ENCODE measurements at places on chromosomes 16 and 17.

- DNase-seq: no peak
These were observed 36.4 kb downstream of the EFCAB5 start for GRCh38 chr17:29977836-29978235.

DNA sequence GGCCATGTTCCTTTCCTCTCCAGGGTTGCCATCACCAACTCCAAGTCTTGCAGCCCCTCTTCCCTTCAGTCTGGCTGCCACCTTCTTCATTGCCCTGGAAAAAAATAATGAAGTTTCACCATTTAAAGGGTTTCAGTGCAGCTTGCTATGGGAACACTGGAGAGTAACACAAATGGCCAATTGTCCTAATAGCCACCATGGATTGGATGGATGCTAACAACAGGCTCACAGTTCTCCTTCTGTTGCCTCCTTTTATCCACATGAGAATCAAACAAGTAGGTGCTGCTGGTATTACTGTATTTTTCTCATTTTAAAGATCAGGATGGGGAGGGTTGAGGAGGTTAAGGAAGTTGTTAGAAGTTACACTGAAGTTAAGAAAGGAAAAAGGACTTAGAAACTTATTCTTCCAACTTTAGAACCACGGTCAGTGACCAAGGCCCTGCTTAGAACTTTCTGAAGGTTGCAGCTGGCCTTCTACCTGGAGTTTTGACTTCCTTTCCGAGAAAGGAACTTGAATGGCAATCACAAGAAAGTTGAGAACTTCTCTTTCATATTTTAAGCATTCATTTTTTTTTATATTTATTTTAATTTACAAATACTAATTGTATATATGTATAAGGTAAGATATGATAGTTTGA is 198.0 kb upstream of the MAF start:
- no peak for DNase-seq

DNA sequence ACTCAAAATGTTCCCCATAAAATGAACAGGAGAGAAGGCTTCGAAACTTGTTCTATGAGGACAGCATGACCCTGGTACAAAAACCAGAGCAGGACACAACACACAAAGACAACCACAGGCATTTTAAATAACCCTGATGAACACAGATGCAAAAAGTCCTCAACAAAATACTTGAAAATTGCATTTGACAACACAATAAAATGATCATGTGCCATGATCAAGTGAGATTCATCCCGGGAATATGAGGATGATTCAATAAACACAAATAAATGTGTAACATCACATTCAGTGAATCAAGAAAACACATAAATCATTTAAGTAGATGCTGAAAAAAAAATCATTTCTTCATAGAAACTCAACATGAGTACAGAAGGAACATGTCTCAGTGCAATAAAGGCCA is 208.4 kb upstream of the WSB1 start:
- DNase-seq: no peak

DNA sequence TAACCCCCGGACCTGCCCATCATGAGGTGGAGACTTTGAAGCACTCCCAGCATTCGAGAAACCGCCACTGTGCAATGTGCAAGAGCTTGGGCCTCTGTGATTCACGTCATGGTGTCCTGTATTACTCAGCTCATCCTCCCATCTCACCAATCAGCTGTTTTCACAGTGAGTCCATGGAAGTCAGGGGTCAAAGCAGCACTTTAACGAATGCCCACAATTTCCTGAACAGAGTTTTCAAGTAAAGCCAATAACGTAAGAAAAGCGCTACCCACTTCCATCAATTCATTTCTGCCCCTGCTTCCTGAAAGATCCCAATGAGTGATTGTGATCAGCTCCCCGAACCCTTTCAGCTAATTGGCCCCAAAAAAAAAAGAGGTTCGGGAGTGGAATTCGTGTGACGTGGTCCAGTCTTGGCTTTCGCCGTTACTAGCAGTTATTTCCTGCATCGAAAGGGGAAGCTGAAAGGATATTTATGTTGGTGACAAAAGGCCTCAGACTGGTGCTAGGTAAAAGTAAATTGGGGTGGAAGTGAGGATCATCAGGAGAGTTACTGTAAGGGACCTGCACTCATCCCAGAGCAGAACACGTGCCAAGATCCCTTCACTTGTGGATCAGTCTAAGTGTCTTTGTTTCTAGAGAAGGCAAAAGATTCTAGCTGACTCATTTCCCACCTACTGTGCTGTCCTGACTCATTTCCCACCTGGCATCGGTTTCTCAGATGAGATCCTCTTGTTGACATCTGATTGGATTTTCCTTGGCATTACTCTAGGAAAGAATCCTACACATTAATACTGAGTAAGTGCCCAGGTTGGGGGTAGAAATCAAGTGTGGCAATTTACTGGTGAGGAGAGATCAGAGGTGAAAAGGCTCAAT is 136.7 kb upstream of the NUDT7 start:
- no peak for DNase-seq

- no peak for DNase-seq
These were observed 1.3 kb downstream of the PLK1 start for GRCh38 chr16:23679986-23680336.

GRCh38 chr17:75344666-75345065 is 55.4 kb upstream of the SLC25A19 start:
- no peak for DNase-seq

GRCh38 chr17:48745381-48746275 is 17.1 kb upstream of the HOXB13 start:
- no peak for DNase-seq

DNA sequence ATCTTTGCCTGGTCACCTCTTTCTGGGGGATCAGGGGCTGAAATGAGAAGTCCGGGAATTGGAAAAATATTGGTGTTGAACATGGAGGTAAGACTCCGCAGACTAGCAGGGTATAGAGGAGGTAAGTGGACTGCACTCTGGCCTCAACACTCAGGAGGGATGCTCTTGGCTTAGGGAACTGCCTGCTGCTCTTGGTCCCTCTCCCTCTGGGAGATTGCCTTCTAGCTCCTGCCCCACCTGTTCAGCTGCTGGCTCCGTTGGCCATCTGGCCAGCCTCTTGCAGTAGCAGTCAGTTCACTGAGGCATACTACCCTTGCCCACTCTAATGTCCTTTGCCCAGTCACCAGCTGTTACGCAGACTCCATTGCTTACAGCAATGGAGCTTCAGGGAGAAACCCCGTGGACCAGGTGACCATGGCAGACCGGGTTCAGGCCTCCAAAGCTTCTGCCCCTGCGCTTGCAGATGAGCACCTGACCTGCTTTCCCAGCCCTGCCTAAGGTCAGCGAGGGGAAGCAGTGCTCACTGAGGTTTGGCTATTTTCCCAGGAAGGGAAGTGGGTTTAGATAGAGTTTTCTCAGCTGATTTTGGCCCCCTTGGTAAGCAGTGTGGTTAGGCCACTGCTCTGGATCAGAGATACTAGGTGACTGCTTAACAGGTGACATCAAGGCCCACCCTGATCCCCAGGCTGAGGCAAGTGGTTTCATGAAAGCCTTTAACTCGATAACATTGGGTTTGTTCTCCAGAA is 11.9 kb downstream of the CDK5RAP3 start:
- DNase-seq: no peak

DNA sequence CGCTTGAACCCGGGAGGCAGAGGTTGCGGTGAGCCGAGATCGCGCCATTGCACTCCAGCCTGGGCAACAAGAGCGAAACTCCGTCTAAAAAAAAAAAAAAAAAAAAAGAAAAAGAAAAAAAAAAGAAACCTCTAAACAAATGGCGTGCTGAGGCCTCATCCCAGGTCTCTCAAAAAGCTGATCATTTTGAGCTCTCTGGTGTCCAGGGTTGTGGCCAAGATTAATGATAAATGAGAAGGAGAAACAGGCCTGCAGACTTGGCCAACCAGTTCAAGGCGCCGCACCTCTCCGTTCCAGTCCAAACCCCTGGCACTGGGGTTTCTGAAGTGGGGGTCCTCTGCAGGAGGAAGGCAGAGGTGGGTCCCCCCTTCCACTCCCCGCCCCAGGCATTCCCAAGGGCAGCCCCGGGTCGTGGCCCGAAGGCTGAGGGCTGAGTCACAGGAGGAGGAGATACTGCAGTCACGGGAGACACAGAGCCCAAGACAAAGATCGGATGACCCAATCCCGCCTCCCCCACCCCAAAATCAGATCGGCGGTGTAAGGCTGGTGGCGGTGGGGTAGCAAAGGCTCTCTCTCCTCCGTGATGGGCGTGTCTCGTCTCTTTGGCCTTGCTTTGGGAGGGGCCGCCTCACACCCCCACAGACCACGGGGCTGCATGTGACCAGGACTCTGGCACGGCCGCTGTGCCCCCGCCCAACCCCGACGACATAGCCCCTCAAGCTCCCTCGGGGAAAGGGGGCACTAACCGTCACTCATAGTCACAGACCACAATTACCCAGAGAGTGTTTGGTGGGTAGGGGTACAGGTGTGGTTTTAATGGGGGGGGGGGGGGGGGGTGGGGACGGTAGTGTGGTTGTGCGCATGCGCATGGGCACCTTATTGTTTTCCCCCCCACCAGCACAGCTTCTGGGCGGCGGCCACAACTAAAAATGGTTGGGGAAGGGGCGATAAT is 1.1 kb downstream of the VAT1 start:
- DNase-seq: peak; percentile 54

- no peak for DNase-seq
These were observed 163.0 kb downstream of the ABCA8 start for GRCh38 chr17:68792042-68792685.

DNA sequence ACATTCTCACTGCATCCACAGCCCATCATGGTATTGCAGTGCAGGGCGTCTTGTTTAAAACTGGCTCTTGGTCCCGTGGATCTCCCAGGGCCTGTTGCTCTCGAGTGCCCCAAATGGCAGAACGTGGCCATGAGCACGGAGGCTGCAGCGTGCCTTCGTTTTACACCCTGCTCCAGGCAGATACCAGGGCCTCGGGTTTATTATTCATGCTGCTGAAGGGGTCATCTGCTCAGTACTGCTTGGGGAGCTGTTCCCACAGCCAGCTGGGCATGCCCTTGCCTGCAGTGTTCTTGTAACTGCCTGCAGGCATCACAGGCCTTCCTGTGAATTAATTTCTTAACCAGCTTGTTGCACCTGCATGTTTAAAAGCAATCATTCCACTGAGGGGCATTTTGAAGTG is 129.7 kb upstream of the CHMP6 start:
- DNase-seq: no peak

DNA sequence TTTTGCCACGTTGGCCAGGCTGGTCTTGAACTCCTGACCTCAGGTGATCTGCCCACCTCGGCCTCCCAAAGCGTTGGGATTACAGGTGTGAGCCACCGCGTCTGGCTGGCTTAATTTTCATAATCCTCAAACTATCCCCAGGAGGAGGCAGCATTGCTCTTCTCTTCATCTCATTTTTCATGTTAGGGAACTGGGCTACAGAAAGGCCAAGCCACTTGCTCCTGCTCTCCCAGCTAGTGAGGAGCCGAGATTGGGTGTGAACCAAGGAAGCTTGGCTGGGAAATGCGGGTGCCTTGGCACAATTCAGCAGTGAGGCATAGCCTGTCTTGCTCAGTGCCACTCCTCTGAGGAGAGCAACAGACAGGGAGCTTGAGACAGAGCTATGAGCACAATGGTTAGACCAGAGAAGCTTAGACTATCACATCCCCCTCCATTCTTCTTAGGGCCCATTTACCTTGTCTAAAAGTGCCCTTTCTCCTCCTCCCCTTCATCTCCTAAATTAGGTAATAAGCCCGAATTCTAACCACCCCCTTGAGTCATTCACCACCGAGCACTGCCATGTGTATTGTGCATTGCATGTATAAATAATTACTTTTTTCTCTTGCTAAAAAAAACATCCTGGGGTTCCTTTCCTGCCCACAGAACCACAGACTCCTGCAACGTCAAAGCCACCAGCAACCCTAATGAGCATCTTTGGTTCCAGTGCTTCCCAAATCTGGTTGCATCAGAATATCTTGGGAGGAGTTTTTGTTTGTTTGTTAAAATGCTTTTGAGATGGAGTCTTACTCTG is 20.0 kb upstream of the KIF19 start:
- no peak for DNase-seq

DNA sequence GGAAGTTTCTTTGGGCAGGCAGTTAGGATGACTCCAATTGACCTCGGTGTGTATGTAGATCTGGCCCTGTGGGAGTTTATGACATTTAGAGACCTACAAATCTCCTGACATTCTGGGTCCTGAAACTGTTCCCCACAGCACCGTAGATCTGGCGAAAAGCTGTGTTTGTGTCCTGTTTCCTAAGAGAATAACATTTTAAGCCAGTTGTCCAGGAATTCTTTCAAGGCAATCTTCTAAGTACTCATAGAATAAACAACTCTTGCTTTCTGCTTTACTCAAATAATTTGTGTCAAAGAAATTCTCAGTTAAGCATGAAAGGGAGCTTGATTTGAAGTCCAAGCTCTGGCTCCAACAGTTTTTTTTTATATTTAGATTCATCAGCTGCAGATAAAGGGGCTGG is 78.5 kb upstream of the ELAC2 start:
- DNase-seq: no peak

- DNase-seq: no peak
These were observed 28.0 kb upstream of the GPRC5B start for GRCh38 chr16:19912455-19913339.

DNA sequence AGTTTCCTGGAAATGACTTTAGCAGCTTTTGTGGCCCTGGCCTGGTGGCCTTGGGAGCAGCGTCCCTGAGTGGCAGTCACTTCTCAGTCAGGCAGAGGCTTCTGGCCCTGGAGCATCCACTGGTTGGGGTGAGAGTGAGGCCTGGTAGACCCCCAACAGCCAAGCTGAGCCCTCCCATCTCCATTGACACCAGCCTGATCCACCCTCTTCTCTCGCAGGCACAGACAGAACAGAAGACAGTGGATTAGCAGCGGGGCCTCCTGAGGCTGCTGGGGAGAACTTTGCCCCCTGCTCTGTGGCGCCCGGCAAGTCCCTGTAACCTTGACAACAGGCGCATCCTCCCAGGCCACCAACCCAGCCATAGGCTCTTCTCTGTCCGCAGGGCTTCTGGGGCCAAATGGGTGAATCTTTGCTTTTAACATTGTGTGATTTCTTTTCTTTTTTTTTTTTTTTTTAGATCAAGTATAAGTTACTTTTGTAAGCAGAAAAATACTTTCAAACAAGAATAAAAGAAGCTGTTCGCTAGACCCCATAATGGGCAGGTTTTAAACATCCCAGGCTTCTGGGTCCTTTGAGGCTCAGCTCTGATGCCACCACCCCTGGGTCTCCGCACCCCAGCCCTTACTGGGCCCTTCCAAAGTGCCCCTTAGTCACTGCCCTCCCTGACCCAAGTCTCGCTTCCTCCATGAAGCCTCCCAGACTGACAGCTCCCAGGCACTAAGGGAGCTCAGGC is 12.7 kb upstream of the FLYWCH1 start:
- DNase-seq: no peak

- DNase-seq: no peak
These were observed 3.5 kb upstream of the ABR start for GRCh38 chr17:1183171-1183873.

DNA sequence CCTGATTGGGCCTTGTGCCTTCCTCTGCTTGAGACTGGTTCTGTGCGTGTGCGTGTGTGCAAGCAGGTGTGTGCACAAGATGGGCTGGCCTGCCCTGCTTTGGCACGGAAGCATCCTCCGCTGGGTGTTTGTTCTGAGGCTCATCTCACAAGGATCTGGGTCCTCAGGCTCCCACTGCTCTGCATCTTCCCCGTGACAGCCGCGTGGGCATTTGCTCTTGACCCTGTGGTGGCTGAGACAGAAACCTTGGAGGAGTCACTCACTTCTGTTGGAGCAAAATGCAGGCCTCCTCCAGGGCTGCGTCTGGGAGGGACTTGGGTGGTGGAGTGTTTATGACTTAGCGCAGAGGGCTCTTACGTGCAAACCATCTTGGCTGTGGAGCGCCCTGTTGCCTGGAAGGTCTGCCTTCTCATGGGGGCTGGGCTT is 119.2 kb downstream of the RPTOR start:
- DNase-seq: no peak

Data from activated B cell treated with CpG ODN at 0.5 μM for 24 hours (primary cell).